ENCODE measurements at places on chromosomes 11 and 22.

GRCh38 chr11:119905162-119905561 is 176.2 kb upstream of the NECTIN1 start:
- DNase-seq, result no peak

DNA sequence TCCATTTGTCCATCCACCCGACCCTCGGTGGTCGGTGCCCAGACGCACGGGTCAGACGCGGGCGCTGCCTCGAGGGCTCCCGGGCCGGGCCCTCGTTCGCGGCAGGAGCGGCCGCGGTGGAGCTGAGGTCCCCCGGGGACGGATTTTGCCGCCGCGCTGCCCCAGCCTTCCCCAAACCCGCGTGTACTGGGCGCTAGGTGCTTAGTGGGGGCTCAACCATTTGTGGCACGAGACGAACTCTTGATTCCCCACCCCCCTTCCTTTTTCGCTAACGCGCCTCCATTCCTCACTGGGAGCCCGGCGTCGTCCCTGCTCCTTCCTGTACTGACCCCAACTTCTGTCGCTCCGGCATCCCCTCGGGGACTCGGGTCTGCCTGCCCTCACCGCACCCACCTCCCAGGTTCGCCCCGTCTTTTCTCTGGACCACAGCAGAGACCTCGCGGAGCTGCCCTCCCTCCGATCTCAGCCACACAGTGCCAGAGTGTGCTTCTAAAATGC is 789 bp upstream of the CBX7 start:
- DNase-seq, result no peak

DNA sequence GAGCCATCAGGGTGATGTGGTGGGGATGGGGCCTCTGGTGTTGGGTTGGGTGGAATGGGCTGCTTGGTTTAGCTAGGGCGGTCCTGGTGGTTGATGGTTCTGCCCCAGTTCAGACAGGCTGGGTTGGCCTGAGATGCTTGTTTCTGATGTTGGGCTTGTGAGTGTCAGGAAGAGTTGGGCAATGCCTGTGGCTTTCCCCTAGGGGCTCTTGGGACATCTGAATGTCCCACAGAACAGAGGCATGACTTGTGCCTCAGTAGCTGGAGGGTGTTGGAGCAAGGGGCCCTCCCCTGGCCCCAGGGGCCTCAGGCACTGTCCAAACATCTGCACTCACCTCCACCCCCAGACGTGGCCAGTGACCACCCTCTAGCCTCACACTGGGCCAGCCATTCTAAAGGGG is 14.0 kb upstream of the CTSD start:
- DNase-seq, result no peak

DNA sequence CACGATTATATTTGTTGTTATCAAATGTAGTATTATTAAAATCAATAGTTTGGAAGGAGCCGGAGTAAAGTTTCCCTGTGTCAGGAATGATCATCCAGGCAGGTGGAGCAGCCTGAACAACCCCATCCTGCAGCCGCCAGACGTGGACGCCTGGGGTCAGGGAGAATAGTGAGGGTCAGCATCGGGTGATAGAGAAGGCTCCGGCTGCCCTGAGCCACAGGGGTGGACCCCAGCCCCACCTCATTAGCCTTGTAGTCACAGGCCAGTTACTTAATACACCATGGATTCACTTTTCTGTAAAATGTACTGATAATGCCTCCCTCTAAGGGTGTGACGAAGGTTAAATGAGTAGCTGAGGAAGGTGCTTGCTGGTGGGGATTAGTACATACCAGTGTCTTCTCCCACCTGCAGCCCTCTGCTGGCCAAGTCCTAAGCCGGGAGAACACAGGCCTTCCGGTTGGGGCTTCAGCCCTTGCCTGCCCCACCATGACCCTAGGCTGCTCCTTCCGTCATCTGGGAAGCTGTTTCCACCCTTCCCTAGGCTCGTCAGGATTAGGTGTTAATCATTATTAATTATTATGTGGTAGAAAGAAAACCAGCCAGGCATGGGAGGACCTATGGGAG is 14.9 kb downstream of the TMEM121B start:
- no peak for DNase-seq

GRCh38 chr11:15113381-15113780 is 1.3 kb upstream of the INSC start:
- DNase-seq, result no peak

- no peak for DNase-seq
Measured at GRCh38 chr11:10604340-10604748, 35.9 kb upstream of the LYVE1 start.

GRCh38 chr22:42500836-42501179 is 18.8 kb downstream of the RRP7A start:
- no peak for DNase-seq

GRCh38 chr22:25048659-25049647 is 96.4 kb downstream of the KIAA1671 start:
- DNase-seq, result peak; percentile 7

DNA sequence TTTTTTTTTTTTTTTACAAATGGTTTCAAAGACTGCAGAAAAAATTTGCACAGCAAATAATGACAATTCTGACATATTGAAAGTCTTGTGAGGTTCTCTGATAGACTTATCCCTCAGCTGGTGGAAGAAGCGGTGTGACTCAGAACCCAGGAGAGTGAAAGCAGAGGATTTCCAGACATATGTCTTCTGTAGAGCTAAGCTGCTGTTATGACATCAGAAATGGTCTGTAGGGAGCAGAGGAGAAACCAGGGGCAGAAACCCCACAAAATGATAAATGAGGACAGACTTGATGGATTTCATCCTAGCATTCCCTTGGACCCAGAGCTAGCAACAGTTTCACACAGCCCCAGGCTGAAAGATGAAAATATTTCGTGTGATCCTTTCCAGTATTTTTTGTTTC is 582.6 kb downstream of the METTL15 start:
- no peak for DNase-seq

GRCh38 chr11:122398851-122399250 is 256.7 kb upstream of the UBASH3B start:
- no peak for DNase-seq

DNA sequence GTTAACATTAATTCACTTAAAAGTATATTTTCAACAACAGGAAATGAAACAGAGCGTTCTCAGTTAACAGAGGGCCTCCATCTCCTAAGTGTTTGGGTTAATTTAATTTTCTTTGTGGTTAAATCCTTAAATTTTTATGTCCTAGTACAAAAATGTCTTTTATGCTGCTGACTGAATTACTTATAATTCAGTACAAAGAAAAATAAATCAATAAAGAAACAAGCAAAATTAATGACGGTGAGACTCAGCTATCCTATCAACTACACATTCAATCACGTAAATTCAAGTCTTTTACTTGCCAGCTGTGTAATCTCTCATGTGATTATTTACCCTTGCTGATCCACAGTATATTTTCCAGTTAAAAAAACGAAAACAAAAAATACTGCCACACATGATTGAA is 81.4 kb downstream of the BBOX1 start:
- no peak for DNase-seq

GRCh38 chr11:32960553-32961164 is 55.0 kb upstream of the DEPDC7 start:
- peak; percentile 11 for DNase-seq

DNA sequence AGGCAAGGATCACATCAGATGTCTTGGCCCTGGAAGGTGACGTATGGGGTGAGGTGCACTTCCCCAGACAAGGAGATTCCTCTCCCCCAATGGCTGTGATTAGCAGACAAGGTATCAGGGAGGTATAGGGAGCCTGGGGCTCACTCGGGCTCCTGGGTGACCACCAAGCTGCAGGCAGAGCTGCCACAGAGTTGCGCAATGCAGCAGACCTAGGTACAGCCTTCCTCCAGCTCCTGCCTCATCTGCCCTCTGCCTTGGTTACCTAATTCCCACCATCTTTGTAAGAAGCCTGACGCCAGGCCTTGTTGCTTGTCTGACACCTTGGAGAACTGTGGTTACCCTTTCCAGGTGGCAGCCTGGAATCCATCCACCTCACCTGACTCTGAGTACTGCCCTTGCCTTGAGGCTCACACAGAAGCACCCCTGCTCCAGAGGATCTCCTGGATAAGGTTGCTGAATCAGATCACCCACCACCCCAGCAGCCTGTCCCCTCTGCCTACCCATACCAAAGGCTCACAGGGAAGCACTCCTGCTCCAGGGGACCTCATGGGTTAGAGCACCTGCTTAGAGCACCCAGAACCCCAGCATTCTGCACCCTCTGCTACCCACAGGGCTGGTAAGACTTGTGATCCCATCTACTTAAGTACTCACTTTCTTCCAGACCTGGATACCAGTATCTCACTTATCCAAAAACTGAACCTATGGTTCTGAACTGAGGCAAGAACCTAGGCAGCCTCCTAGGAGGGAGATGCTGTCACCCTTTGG is 40.4 kb downstream of the GAB4 start:
- no peak for DNase-seq

- no peak for DNase-seq
Measured at GRCh38 chr11:23948851-23949250, 548.0 kb upstream of the LUZP2 start.

DNA sequence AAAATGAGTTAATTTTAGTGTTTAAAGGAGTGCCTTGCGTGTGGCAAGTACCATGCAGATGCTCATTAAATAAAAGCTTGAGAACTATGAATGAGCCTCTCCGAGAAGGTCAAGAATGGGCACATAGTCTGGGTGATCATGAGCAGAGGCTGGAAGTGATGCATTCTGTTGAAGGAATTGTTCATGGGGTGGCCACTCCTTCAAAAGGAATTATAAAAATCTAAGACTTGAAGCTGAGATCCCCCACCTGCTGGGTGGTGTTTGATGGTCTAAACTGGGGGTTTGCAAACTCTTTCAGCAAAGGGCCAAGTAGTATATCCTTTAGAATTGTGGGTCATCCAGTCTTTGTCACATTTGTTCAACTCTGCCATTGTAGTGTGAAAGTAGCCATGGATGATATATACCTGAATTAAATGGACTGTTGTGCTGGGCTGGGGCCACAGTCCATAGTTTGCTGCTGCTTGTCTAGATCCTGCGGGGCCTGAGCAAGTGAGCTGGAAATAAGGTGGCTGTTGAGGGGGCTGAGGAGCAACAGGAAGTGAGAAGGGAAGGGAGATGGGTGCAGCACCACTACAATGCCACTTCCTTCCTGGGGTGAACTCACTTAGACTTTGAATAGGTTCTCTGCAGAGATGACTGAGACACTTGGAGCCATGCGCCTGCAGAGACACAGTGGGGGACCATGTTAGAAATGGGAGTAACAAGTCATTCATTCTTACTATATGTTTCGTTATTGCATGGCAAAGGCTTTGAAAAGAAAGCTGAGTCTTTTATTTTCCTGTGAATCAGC is 179.0 kb downstream of the SNX19 start:
- peak; percentile 48 for DNase-seq

DNA sequence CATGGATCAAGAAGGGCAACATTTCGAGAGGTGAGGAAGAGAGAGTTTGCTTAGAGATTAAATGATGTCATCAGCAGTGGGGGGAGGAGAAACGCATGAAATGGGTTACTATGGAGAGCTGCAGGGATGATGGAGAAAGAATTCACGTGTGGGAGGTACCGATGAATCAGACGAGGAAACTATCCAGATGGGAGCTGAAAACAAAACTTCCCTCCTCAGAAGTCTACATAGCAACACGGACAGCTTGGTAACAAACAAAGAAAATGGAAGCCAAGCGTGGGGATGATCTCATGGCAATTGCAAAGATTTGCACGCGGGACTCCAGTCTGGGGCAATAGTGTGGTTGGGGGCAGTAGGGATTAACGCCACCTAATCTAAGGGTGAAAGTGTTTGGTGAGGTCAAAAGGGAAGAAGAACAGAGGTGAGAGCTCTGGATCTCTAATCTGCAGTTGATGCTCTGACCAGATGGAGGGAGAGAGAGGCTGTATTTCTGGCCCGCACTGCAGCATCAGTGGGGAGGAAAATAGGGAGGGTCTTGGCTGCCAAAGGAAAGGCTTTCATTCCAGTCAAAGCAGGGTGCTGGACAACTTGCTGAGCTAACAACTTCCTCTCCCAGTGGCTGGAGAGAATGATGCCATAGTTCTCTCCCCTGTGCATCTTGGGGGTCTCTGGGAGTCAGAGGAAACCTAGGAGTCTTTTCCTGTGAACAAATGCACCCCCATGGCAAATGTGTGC is 43.4 kb upstream of the CSNK2A3 start:
- no peak for DNase-seq

- no peak for DNase-seq
Measured at GRCh38 chr11:89420981-89421380, 70.2 kb downstream of the NOX4 start.

Measured in skin of body (tissue), 3 donors.